ENCODE measurements at places on chromosomes 11 and 22.

DNA sequence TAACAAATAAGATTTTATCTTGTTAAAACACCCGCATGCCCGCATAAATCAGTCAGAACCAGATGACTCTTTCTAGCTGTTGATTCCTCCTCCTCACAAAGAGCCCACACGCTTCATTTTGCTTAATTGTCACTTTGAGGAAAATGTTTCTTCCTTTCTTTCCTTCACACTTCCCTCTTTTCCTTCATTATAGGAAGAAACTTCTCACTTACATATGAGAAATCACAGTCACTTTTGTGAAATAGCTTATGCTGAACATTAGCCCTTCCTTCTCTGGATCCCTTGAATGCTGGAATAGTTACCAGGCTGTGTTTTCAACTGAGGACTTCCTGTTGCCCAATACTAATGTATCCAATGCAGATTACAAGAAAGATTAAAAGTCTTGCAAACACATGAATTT lies 5.8 kb downstream of the MS4A6E start:
- DNase-seq, result no peak

DNA sequence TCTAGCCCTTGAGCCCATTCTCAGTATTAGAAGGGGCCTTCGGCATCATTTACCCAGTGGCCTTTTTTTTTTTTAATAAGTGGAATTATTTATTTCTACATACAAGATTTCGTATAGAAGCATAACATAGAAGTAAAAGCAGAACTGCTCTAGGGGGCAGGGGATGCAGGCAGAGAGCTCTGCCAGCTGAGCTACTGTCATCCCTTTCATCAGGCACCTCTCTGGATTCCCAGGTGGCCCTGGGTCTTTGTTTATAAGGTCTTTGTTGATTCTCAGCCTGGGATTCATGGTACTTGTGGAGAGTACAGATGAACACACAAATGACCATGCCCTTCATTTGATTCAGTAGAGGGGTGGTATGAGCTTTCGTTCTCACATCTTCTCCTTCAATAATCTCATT lies 66.4 kb downstream of the GAB2 start:
- no peak for DNase-seq

GRCh38 chr11:128757886-128758612 lies 64.2 kb downstream of the FLI1 start:
- DNase-seq, result peak; percentile 58

- DNase-seq, result no peak
Measured at GRCh38 chr11:70901951-70902521, 350.3 kb downstream of the SHANK2 start.

DNA sequence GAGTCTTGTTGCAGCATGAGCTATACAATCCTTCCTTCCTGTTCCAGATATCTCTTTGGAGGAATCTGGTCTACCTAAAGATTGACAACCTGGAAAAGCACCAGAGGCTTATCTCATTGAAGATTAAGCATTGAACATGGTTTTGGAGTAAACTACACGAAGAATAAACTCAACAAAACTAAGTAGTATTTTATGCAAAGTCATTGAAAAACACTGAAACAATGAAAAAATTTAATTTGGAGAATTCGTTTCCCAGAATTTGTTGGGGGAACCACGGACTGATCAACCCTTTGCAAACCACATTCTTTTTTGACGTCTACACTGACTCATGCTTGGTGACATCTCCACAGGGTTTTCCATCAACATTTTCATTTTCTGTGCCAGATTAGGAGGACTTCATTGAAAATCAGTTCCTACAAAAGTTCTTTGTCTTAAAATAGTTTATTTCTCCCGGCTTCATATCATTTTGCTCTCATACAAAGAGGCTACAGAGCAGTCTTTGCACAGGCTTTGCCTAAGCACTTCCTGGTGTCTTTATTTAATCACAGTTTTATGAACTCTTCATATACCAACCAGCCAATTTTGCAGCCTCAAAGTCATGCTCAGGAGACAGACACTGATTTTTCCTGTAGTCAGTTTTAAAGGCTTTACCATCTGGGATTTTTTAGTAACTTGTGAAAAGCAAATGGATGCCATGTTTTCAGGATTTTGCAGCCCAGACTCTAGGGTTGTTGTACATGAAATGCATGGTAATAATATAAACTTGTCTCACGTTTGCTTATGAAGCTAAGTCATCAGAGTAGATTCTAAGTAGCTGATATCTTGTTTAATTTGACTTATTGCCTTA lies 186.3 kb downstream of the C11orf91 start:
- DNase-seq, result no peak

GRCh38 chr11:94857337-94857736 lies 89.2 kb downstream of the AMOTL1 start:
- no peak for DNase-seq

- DNase-seq, result no peak
Measured at GRCh38 chr11:196786-197731, 4.2 kb downstream of the SCGB1C1 start.

DNA sequence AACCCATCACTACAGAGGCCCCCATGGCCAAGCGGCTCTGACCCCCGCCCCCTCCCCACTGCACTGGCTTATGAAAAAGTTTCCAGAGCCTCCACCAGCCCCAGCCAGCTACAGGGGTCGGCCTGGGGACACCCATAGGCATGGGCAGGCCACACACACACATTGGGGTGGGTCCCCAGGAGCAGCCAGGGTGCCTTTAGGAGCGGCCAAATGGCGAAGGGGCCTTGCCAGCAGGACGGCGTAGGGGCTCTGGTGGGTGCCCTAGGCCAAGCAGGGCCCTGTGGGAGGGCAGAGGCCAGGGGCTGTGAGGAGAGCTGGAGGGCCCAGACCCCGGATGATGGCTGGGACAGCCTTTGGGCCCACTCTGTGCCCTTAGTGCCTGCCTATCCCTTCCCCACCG lies 10.1 kb downstream of the TSSC4 start:
- no peak for DNase-seq

DNA sequence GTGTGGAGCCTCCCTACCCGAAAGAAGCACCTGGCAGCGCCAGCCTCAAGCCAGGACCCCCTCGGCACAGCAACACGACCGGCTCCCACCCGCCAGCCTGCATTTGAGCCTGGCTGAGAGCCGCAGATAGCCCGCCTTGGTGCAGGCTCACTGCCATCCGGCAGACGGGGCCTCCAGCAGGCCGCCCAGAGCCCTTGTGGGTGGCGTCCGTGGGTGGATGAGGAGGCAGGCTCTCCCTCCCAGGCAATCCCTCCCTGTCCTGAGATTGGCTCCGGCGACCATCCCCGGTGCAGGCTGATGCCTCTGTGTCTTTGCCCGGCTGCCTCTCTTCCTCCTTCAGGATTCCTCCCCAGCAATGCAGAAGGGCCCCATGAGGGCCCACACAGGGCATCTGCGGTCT lies 1527.9 kb downstream of the BRD1 start:
- no peak for DNase-seq

- no peak for DNase-seq
Measured at GRCh38 chr11:112465433-112466024, 204.9 kb upstream of the PLET1 start.

GRCh38 chr22:32342977-32343376 lies 14.7 kb upstream of the RFPL3 start:
- DNase-seq, result no peak

- DNase-seq, result no peak
Measured at GRCh38 chr11:14386895-14387480, 28.0 kb upstream of the RRAS2 start.

DNA sequence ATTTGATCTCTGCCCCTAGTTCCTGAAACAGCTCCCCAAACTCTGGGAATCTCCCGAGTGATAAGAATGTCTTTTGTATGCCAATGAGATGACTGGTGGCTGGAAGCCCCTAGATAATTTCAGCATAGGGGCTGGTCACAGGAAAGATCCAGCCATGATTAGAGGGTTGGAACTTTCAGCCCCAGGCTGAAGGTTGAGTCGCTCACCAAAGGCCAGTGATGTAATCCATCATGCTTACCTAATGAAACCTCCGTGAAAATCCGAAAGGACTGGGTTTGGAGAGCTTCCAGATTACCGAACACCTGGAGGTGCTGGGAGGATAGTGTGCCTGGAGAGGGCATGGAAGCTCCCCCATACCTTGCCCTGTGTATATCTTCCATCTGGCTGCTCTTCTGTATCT lies 26.0 kb downstream of the LRRC32 start:
- DNase-seq, result no peak

All from GM19239 (cell line).